ENCODE measurements at places on chromosomes 3 and 15.

DNA sequence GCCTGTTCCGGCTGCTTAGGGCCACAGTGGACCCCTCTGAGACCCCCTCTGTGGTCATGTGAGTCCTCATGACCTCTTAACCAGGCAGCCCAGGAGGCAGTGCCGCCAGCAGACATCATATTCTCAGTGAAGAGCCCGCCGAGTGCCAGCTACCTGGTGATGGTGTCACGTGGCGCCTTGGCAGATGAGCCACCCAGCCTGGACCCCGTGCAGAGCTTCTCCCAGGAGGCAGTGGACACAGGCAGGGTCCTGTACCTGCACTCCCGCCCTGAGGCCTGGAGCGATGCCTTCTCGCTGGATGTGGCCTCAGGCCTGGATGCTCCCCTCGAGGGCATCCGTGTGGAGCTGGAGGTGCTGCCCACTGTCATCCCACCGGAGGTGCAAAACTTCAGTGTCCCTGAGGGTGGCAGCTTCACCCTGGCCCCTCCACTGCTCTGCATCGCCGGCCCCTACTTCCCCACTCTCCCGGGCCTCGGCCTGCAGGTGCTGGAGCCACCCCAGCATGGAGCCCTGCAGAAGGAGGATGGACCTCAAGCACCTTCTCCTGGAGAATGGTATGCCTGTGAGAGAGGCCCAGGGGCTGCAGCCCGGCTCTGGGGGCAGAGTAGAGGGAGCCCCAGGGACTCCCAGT, 176.1 kb downstream of the TBC1D2B start:
- no peak for DNase-seq

DNA sequence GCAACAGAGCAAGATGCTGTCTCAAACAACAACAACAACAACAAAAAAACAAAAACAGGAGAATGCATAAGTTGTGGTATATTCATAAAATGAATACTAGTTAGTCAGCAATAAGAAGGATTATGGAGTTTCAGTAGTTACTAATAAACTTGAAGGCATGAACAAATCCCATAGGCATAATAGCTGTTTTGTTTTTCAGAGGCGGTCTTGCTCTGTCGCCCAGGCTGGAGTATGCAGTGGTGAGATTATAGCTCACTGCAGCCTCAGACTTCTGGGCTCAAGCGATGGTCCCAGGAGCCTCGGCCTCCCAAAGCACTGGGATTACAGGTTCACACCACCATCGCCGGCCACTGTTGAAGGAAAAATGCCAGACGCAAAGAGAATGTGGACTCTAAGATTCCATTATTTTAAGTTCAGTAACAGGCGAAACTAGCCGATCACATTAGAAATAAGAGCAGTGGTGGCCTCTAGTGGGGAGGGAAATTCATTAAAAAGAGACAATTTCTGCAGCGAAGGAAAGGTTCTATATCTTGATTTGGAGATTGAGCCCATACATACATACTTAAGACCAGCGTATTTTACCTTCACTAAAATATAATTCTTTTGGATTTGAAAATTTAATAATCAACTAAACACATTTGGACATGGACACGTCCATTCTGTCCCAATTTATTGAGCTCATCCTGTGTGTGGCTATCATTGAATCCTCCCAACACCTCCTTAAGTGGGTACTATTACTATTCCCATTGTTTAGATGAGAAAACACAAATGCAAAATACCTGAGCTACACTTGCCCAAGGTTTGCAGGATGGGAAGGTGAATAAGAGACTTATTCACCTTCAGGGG, 27.4 kb upstream of the HDAC11 start:
- DNase-seq: peak; percentile 31

GRCh38 chr3:104521606-104522336, 844.9 kb upstream of the ALCAM start:
- no peak for DNase-seq

- DNase-seq: no peak
These were observed 305.8 kb downstream of the ARPP21 start for GRCh38 chr3:35944926-35945710.

DNA sequence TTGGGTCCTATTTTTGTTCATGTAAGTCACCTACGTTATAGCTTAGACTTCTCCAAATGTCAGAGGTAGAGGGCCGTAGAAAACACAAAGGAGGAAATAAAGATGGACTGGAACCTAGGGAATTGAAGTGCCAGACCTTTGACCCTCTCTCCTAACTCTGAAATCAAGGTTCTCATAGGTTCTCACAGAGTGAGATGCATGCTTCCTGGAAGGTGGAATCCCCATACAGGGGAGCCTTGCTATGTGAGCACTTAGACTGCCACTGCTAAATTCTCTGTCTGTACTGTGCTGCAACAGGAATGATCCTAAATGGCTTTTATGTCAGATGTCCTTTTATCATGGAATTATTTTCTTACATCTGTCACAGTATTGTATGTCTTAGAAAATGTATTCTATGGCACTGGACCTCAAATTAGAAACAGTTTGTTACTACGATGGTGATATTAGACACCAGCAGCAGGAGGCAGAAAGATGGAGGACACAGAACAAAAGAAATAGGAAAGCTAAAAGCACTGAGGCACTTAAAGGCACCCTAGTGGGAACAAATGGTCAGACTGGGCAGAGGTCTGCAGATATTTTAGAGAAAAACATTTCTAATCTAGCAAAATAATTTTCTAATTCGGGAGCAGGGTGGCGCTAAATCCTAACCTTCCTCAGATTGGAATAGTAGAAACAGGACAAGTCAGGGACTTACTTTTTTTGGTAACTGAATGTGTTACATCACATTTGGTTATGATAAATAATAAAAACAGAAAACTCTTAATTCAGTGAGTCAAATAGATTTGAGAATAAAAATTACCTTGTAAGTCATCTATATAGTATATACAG, 60.2 kb upstream of the CDAN1 start:
- DNase-seq: no peak

DNA sequence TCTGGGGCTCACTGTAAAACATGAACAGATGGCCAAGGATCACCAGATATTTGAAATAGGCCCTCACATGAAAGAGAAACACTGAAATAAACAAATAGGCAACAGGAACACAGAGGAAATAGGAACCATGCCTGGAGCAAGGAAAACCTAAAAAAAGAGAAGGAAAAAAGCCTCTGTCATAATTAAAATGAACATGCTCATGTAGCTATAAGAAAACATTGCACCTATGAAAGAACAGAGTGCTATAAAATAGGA, 102.4 kb downstream of the RAB11A start:
- no peak for DNase-seq

GRCh38 chr3:7960601-7961000, 541.0 kb upstream of the LMCD1 start:
- DNase-seq: no peak

GRCh38 chr3:182067423-182067822, 355.7 kb downstream of the SOX2 start:
- DNase-seq: no peak

DNA sequence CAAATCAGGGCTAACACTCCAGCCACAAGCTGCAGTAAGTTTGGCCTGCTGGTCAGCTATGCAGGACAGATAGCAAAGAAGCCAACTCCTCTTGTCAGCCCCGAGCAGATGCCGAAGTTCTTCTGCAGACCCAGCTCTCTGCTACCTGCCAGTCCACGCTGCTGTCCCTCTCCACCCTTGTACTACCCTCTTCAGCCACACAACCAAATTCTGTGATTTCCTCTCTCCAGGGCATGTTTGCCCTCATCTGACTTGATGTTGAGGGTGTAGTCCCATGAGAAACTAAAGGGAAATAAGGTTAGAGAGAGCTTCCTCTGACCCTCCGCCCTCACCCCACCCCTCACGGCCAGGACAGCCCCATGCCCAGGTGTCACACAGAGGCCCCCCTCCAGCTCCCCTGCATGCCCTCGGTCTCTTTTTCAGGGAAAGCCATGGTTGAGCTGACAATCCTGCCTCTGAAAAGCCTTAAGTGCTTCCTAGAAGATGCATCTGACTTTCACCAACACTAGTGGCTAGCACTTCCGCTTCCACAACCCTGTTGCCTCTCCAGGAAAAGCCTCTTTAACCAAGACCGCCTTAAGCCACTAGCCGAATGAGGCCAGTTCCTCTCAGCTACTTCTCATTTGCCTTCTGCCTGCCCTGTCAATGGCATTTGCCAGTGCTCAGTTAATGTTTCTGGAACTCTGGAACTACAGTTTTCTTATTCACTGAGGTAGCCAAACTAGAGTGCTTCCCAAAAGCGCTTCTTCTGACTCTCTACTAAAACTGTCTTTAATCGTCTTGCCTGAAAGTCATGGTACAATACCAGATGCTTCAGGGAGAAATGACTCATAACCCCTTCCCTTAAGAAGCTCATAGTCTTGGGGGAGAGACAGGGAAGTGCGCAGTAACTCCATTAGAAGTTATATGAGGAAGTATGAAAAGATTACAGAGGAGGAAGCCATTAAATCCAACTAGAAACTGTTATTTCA, 300.4 kb upstream of the STT3B start:
- no peak for DNase-seq

DNA sequence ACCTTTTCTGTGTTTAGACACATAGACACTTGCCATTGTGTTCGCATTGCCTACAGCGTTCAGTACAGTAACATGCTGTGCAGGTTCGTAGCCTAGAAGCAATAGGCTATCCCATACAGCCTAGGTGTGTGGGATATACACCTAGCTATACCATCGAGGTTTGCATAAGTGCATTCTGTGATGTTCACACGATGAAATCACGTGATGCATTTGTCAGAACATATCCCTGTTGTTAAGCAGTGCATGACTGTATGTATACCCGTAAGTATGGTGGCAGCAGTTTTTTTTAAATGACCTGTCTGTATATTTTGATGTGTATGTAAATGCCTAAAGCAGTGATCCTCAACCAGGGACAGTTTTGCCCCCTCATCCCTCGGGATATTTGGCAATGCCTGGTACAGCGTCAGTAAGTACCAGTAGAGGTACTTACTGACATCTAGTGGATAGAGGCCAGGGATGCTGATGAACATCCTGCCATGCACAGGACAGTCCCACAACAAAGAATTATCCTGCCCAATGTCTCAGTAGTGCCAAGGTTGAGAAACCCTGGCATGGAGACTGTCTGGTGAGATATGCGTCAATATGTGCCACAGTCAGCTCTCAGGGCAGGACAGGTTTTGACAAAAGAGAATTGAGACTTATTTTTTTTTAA, 129.1 kb downstream of the HCN4 start:
- DNase-seq: no peak

DNA sequence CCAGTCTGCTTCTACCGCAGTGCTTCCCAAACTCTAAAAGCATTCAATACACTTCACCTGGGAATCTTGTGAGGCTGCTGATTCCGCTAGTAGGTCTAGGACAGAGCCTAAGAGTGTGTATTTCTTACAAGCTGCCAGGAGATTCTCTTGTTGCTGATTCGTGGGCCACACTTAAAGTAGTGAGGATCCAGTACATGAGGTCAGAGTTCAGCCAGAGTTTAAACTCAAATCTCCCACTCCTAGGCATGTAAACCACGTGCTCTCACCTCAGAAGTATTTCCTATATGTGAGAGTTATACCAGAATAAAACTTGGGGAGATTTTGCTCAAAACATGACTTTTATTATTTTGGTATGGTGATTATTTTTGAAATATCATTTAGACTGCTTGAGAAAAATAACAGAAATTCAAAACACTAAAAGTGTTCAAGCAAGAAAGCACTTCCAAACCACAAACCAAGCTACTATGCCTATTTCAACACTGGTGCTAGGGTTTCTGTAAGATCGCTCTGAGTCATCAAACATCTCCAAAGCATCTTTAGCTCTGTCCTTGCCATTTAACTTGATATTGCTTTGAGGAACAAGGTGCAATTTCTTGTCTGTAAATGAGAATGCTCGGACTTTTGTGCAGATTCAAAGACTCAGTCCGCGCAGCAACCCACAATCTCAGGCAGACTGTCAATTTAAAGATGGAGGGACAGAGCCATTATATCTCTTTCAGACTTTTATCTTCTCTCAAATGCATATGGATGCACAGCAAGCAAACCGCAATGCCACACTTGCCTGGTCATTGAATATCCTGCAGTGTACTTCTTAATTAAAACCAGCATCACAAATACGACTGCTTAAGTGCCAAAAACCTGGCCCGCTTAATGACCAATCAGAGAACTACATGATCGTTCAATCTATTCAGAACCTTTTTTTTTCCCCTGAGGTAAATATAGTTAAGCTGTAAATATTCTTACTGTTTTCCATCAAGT, 59.8 kb downstream of the AGTR1 start:
- DNase-seq: no peak

DNA sequence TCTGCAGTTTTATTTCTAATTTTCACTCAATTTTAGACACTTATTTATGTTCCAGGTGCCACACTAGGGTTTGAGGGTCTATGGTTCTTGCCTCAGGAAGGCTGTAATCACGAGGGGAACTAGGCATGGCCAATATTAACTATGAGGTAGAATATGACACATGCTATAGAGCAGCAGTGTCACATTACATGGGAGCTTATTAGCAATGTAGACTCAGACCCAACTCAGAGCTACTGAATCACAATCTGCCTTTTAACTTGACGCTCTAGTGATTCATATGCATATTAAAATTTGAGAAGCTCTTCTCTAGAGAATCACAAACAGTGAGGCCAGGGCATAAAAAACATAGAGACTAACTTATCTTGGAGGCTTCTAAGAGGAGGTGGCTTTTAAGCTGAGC, 32.8 kb upstream of the MRPL3 start:
- DNase-seq: no peak

GRCh38 chr3:38565339-38566214, 69.4 kb downstream of the EXOG start:
- no peak for DNase-seq

Measured in activated naive CD4-positive, alpha-beta T cell treated with anti-CD3 and anti-CD28 coated beads, Interleukin-2, amount 50 U/mL, for 16 hours (primary cell).